ENCODE measurements at places on chromosomes 13 and 19. TPM values are rescaled to one million over a fixed set of nuclear protein-coding genes. Genes with fewer than 3 reads are reported as not detected.
A peak's percentile ranks its signal among the peaks of the same experiment; 100 is the strongest.

GRCh38 chr13:44755872-44756271, 179.7 kb upstream of the TSC22D1 start:
- DNase-seq = no peak

DNA sequence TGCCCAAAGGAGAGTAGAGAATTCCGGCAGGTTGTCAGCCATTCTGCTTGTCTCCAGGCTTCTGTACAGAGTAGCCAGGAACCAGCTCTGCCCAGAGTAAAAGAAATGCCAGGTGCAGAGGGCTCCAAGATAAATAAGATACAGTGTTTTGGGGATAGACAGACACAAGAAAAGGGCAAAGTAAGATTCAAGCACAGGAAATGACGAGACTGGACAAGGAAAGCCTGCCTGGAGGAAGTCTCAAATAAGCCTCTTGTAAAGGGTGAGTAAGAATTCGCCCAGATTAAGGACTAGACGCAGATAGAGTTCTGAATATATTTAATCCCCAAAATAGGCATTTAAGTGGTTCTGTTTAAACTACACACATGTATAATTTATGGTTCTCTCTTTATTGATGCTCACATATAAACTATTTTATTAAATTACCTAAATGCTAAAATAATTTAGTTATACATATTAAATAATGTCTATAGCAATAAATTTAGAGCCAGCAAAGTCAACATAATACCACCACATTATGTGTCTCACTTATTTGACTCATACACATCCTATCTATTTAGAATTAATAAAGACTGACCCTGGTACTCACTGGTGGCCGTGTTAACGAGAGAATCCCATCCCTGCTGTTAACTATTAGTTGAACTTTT, 98.4 kb upstream of the RAP2A start:
- no peak for DNase-seq

Gene RNF113B
- not detected for polyA plus RNA-seq

Gene ZNF844
- 14.2 TPM for polyA plus RNA-seq

GRCh38 chr19:1747285-1748114, 5.8 kb upstream of the ONECUT3 start:
- no peak for DNase-seq

Gene SIGLEC7
- 0.19 TPM for polyA plus RNA-seq

GRCh38 chr19:49592486-49593232, 1.7 kb downstream of the PRR12 start:
- no peak for DNase-seq

GRCh38 chr19:12943437-12944044, 2.1 kb upstream of the RAD23A start:
- DNase-seq = no peak

- DNase-seq = no peak
These were observed 268.2 kb upstream of the MAB21L1 start for GRCh38 chr13:35744566-35745178.

DNA sequence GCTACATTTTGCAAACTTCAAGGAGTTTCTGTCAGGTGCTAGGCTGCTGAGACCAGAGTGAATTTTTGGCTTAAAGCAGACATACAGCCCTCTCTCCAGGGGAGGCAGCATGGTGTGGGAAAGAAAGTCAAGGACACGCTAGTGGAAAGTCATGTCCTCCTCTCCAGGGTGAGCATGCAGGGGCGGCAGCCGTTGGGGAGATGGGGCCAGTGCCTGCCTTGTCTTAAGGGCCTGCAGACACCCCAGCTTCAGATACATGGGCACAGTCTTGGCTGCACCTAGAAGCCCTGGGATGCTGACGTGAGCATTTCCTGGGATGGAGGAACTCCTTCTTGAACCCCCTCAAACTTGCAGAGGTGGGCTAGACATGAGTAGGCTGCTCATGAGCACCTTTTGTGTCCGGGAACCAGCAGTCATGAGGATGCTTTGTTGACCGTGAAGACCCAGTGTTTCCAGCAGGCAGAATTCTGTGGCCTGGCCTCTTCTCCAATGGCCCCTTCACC, 43.3 kb upstream of the PEPD start:
- DNase-seq = no peak

DNA sequence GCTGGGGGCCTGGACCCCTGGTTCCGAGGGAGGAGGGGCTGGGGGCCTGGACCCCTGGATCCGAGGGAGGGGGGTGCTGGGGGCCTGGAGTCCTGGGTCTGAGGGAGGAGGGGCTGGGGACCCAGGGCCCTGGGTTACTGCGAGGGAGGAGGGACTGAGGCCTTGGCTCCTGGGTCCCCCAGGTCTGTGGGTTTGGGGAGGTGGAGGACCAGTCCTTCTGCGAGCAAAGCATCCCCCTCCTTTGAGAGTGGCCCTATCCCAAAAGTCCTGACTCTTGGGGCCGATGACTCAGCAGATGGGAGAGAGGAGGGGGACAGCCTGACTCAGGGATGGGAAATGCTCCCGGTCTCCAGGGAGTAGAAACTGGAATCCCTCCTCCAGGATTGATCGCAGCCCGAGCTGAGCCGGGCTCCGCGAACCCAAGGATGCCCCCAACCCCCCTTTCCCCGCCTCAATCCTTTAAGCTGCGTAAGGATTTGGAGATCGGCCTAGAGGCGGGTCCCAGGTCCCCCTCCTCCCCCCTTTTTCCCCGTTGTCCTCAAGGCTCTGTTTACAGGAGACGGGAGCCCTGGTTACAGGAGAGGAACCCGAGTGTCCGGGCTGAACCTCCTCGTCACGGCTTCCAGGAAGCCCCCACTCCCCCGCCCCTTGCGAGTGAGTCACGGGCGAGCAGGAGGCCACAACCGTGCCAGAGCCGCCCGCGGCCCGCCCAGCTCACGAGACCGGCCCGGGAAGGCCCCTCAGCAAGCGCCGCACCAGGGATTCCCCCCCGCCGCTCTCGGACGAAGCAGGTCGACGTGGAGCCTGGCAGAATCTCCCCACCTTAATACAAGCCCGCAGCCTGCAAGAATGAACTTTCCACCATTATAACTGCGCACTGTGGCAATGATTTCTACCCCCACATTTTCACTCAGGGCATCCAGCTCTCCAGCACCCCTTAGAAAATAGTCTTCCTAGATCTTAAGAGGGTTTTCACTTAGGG, 3.0 kb upstream of the ZFP36 start:
- peak; percentile 96 for DNase-seq

Gene PLVAP
- polyA plus RNA-seq = 58.7 TPM

GRCh38 chr19:33267706-33268105, 34.6 kb downstream of the CEBPA start:
- no peak for DNase-seq

DNA sequence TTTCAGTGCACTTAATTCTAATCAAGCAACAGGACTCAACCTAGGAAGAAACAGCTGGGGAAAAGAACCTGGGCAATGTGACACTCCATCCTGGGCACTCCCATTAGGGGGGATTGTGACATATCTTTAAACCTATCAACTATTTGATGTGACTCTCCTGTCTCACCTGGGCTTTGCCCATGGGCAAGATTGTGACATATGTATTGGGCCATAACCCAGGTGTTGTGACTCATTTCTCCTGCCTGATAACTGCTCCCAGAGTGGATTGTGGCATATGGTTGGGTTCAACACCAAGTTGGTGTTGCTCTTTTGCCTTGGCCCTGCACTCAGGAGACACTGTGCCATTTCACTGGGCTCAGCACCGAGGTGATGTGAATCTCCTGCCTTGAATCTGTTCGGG, 82.6 kb downstream of the ZNF723 start:
- DNase-seq = no peak

DNA sequence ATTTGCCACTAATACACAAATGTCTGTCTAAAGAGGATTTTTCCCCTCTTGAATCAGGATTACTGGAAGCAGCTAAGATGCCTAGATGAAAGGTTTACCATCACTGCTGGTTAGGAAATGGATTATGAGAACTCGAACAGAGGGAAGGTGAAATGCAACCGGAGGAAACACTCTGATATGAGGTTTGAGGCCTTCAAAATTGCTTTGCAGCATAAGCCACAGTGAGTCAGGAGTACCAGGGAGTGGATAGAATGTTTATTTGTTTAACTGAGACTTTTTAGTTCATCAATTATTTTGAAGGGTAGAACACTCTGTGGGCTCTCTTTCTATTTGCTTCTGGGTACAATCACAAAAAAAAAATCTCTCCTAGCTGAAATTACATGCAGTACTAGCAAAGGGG, 18.1 kb downstream of the CDADC1 start:
- no peak for DNase-seq

Gene COMMD6
- polyA plus RNA-seq = 151 TPM

DNA sequence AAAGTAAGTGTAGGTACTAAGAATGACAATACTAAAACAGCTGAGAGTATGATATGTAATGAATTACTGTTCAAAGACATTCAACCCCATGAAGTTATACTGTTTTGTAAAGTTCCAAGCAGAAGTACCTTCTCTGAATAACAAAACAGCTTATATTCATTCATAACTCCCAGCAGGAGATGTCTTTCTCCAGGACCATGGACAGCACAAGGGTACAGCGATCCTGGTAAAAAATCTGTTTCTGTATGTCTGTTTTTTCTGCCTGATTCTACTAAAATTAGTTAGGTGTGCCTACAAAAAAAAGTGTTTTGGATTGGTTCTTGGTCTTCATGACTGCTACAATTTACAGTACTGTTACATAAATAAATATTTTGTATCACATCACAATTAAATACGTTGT, 172.5 kb upstream of the SLITRK5 start:
- DNase-seq = peak; percentile 31

- no peak for DNase-seq
These were observed 17.2 kb upstream of the RFC3 start for GRCh38 chr13:33800646-33801186.

Gene DLEU7
- 0.22 TPM for polyA plus RNA-seq

GRCh38 chr19:4361152-4362046, 18.0 kb downstream of the MPND start:
- DNase-seq = no peak

DNA sequence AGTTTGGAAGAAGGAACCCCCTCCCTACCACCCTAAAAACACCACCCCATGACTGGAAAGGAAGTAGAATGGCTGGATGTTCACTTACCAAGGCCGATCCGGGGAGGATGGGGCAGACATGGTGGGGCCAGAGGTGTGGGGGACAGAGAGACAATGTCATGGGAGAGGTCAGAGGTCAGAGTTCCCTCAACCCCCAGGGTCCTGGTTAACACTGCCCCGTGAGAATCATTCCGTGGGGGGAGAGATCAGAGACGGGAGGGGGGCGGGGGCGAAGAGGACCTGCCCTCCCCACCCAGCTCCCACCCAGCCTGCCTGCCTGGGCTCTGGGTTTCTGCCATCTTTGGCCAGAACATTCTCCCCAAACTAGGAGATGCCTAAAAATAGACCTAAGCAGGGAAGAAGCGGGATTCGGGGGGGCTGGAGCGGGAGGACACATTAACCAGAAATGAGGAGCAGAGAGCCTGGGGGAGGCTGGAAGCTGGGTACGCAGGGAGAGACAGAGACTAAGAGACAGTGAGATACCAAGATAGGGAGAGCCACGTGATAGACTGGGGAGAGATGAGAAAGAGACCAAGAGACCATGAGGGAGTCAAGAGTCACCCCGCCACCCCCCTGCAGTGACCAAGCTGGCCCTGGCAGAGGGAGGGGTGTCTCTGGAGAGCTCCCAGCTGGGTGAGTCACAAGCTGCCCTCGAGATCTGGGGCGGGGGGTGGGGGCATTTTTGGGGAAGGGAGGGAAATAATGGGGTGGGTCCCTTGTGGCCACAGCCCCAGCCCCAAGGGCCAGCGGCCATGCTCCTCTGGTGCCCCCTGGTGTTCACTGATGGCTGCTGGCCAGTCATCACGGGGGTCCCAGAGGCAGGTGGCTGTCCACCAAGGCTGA, 6.1 kb upstream of the KANK2 start:
- DNase-seq = peak; percentile 61

DNA sequence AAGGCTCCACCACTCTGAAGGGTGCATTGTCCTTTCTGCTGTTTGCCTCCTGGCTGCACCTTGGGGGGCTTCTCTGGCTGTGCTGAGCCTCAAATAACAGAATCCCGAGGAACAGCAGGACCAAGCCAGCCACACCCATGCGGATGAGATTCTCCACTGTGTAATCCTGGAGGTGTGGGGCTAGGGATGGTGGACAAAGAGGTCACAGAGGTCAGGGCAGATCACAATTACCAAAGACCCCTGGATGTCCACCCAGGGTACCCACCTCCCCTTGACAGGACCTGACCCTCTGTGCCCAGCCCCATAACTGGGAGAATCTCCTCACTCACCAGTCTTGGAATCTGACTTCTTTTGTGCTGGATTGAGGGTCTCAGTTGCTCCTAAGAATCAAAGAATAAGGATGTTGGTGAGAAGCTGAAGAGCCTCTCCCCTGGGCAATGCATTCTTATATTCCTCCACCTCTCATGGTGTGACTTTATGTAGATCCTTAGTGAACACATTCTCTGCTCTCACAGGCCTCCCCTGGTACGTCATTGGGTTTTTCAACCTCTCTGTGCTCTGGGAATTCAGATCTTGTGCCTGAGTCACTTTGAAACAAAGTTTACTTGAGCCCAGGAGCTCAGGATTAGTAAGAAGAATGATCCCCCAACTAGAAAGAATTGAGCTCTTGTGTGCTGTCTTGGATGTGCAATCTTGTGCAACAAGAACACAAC, 5.2 kb downstream of the LILRA4 start:
- no peak for DNase-seq

Gene KLF5
- 46.4 TPM for polyA plus RNA-seq

Gene GPR12
- 0.12 TPM for polyA plus RNA-seq

DNA sequence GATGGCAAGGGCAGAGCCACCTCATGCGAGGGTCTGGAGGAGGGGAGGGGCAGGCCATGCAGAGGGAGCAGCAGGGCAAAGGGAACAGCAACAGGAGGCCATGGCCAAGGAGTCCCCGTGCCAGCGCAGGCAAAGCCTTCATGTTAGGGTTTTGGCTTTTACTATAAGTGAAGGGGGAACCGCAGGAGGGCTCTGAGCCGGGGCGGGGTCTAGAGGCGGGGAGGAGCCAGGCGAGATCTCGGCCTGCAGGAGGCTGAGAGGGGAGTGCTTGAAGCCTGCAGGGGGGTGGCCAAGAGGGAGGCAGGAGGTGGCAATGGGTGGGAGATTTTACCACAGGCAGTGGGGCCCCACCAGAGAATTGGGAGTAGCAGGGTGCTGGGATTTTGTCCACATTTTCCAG, 6.3 kb downstream of the ARHGAP33 start:
- no peak for DNase-seq

GRCh38 chr13:26482451-26483197, 74.9 kb upstream of the WASF3 start:
- DNase-seq = peak; percentile 57

GRCh38 chr19:2495130-2495641, 19.3 kb downstream of the GADD45B start:
- peak; percentile 70 for DNase-seq

DNA sequence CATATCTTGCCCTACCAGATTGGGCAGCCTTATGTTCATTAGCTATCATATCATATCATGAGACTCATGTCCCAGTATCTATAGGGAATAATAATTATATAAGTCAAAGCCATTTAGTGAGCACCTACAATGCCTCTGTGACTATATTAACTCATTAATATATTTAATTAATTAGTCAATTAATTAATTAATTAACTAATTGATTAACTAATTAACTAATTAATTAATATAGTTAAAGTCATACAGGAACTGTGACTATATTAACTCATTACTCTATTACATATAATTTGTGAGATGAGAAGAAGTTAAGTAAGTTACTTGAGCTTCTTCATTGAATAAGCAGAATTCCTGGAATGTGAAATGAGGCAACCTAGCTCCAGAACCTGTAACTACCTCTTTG, 588.3 kb upstream of the SLITRK1 start:
- no peak for DNase-seq

- no peak for DNase-seq
These were observed 10.4 kb downstream of the MAP2K2 start for GRCh38 chr19:4113398-4114088.
